ENCODE measurements at places on chromosomes 13 and 19.
A peak's percentile ranks its signal among the peaks of the same experiment; 100 is the strongest.

- DNase-seq = no peak
Measured at GRCh38 chr13:32362574-32362973, 47.3 kb downstream of the BRCA2 start.

DNA sequence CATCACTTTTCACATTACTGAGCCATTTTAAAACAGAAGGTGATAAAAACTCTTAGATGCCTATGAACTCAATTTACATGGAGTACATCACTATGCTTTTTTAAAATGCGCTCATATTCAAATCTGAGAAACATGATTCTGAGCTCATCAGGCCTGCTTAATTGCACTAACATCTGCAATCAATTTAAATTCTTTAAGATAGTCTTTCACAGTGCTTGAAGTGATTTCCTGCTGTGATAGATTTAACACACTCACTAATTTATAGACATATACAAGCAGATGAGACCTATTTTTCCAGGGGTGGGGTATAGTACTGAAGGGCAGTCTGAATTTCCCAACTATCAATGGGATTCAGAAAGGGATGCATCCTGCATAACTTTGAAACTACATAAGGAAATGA is 82.9 kb downstream of the DIAPH3 start:
- no peak for DNase-seq

- no peak for DNase-seq
Measured at GRCh38 chr13:44169018-44169911, 204.4 kb upstream of the SERP2 start.

- DNase-seq = peak; percentile 44
Measured at GRCh38 chr19:49746206-49746958, 16.7 kb downstream of the TSKS start.

DNA sequence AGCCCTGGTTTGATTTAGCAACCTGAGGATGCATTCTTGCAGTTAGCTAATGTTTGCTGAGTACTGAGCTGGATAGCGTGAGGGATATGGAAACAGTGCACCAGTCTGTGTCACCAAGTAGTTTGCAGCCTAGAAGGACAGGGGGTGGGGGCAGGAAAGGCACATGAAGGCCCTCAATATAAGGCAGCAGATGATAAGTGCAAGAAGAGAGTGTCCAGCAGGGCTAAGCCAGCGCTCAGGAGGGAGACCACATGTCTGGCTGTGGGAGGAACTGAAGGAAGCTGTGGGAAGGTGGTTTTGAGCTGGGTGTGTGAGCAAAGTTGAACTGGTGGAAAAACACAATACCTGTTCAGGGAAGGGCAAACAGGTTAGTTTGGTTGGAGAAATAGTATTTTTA is 1.7 kb downstream of the CXCL17 start:
- peak; percentile 8 for DNase-seq

Data from T-helper 9 cell (primary cell).